ENCODE measurements at places on chromosomes 3 and 15.

GRCh38 chr15:90210593-90210992, 9.5 kb downstream of the SEMA4B start:
- no peak for DNase-seq

DNA sequence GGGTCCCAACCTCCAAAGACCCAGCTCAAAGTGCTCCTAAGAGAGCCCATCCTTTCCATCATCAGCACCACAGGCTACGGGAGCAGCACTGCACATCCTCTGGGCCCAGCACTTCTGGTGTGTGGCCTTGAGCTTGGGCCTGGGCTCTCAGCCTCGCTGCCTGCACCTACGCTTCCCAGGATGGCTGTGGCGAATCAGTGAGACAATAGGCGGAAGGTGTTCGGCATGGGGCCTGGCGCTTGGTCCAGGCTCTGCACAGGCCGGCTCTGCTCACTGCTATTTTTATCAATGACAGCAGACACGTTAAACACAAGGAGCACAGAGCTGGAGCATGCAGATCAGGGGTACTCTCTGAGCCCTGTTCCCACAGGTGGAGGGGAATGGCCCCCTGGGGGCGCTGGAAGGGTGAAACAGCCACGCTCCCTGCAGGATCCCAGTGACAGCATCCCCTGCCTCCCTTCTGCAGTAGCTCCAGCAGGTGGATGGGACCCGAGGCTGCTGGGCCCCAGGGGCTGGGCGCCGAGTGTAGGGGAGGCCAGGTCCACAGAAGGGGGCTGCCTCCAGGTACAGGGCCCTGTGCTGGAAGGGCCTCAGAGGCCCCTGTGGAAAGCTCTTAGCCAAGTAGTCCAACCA, 90.0 kb upstream of the RPL32 start:
- no peak for DNase-seq

- DNase-seq = no peak
These were observed 360.8 kb downstream of the CHST2 start for GRCh38 chr3:143480344-143480743.

DNA sequence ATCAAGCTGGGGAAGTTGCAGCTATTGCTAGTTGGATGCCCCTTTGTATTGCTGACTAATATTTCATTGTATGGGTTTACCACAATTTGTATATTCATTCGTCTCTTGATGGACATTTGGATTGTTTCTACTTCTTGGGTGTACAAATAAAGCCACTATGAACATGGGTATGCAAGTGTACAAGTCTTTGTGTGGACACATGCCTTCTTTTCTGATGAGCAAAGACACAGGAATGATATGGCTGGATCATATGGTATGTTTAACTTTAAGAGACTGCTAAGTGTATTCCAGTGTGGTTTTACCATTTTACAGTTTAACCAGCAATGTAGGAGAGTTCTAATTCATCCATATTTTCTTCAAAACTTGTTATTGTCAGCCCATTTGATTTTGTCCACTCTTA, 32.2 kb downstream of the NECTIN3 start:
- no peak for DNase-seq

DNA sequence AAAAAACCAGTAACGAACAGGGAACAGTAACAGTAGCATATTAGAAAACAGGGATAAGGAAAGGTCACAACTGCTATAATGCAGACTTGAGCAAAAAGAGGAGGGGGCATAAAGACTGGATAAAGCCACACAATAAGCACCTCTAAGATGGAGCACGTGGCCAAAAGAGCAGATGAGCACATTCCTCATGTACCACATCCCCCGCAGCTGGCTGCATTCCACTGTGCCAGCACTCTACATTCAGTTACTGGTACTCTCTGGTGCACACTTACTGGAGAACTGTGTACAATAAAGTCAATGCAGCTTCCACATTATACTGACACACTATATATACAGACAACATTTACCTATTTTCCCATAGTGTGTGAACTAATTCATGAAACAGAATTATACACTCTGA, 64.7 kb downstream of the UBE3A start:
- DNase-seq = no peak

All from stimulated activated CD8-positive, alpha-beta memory T cell treated with anti-CD3 and anti-CD28 coated beads, Interleukin-4, amount 100 ng/mL, for 4 hours (primary cell).